Muscle of leg (tissue), 16 donors: ENCODE measurements at places on chromosomes 13 and 19. TPM values are rescaled to one million over a fixed set of nuclear protein-coding genes. Genes with fewer than 3 reads are reported as not detected.
A peak's percentile ranks its signal among the peaks of the same experiment; 100 is the strongest.

GRCh38 chr13:42168496-42168895, 103.5 kb upstream of the AKAP11 start:
- no peak for DNase-seq

DNA sequence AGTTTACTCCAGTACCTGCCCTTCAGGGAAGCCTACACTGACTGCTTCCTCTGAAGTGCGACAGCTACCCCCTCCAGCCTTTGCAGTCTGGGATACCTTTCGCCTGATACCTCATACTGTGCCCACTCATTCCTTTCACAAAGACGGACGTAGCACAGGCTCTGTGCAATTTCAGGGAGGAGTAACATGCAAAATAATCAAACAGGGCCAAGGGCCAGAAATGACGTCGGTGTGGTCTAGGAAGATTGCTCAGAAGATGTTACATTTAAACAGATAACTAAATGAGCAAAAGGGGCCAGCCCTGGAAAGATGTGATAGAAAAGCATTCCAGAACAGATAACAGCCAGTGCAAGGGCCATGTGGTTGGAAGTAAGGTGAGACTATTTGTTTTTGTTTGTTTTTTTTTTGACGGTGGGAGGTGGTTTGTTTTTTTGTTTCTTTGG, 6.6 kb upstream of the DDX39A start:
- no peak for DNase-seq

DNA sequence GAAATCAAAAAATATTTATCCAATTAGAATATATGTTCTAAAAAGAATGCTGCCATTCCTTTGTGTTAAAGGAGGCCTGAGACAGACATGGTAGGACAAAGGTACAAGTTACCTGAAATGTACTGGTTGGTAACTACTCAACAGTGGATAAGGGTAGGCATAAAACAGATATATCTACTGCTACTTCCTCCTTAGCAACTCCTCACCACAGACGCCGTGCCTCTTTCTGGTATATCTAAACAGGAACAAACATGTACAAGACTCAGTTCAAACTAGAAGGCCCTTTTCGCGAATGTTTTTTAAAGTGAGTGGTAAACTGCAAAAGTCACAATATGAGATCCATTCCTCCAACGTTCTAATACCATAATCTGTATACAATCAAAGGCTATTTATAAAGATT, 86.9 kb downstream of the TBC1D4 start:
- peak; percentile 27 for DNase-seq

GRCh38 chr13:51726446-51727193, 77.3 kb downstream of the DHRS12 start:
- peak; percentile 73 for DNase-seq

DNA sequence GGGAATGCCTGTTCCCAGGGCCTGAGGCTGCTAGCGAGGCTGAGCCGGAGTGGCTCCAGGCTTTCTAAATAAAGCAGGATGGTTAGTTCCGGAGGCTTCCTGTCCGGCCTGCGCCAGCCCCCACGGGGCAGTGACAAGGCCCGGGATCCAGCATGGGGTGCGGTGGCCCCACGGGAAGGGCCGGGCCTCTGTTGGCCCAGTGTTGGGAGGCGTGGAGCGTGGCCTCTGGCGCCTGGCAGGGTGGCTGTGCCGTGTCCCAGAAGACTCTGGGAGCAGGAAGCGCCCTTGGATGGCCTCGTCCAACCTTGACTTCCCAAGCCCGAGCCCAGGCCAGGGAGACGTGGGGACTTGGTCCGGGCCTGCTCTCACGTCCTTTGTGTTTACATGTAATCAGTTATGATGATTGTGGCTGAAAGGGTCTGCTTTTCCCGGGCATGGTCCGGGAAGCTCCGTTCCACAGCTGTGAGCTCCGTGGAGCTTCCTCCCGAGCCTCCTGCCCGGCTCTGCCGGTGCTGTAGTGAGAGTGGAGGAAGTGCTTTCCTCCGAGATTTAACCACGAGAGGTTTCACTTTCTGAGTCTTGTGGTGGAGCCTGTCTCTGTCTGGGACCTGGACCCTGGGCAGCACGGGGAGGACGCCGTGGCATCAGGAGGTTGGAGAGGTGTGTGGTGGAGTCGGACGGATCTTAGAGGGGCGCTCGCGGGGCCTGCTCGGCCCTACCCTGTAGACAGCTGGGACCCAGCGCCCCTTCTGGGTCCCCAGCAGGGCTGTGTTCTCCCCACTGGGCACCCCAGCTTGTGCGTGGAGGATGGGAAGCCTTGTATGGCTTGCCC, 4.6 kb downstream of the GNA11 start:
- DNase-seq, result no peak

DNA sequence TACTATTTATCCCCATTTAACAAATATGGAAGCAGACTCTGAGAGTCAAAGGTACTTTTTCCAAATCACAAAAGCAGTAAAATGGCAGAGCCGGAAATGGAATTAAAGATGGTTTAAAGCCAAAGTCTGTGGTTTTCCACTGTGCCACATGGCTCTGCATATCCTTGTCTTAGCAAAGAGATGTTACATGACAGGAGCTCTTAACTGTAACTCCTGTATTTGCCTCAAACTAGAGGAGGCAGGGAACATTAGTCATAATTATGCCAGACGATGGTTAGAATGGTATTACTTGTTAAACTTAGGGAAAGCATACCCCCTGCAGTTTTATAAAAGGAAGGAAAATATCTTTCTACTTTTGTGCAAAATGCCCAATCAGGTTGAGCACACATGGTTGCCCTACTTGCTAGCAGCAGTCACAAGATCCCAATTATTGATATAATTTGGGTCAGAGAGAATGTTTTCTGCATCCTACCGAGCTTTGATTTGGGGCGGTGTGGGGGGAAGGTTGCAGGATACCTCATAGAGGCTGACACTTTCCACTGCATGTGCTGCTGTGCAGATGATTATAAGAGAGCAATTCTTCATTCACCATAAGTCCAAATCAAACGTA, 42.0 kb upstream of the MAB21L1 start:
- DNase-seq, result no peak

- DNase-seq, result no peak
Measured at GRCh38 chr19:19040417-19040816, 7.0 kb downstream of the ARMC6 start.

DNA sequence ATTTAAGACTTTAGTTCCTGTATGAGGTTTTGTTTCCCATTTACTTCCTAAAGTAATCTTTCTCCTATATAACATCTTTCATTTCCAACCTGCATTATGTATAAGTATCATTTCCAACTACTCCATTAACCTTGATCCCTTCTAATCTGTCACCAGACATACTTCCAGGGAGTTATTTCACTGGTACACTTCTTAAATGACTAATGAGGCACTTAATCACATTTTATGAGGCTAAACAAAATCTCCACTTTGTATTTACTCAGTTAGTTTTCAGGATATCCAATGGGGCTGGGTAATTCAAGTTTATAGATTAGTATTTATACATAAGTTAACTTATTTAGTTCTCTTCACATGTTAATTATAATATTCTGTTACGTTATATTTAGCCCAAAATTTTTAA, 634.7 kb downstream of the PCDH17 start:
- no peak for DNase-seq

Gene SHISA7
- 0.17 TPM for polyA plus RNA-seq

Gene ZNF468
- polyA plus RNA-seq, result 17.3 TPM
